ENCODE measurements at places on chromosomes 7 and 10.
A peak's percentile ranks its signal among the peaks of the same experiment; 100 is the strongest.

DNA sequence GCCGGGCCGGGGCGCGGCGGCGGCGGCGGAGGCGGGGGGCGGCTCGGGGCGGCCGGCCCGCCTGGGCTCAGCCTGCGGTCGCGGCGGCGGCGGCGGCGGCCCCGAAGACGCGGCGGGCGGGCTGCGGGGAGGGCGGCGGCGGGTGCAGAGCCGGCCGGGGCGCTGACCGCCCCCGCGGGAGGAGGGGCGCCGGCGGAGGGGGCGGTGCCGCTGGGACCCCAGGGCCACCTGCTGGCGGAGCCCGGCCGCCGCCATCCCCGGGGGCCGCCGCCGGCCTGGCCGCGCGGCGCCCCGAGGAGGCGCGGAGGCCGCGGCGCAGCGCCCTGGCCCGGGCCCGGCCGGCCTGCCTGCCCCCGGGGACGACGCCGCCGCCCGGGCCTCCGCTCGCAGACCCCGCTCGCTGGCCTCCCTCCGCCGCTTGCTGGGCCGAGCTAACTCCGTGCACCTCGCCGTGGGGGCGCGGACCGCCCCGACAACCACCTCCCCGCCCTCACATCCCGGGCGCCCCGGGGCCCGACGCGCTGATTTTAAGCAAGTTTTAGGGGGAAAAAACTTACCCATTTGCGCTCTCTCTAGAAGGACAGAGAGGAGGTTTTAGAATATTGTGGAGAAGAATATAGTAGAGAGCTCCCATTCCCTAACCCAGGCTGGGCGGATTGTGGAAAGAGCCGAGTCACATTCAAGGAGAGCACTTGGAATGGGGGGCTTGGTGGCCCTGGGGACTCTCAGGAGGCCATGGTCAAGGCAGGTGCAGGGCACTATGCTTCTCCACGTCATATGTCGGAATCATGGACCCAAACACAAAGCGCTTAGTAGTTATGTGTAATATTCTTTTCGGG lies at the start of gene BEND7:
Gene BEND7 (minus strand): TSS at position 140 of the 839 bp plus-strand sequence. CDS start 481 bp downstream, outside the sequence.
- no peak for DNase-seq

DNA sequence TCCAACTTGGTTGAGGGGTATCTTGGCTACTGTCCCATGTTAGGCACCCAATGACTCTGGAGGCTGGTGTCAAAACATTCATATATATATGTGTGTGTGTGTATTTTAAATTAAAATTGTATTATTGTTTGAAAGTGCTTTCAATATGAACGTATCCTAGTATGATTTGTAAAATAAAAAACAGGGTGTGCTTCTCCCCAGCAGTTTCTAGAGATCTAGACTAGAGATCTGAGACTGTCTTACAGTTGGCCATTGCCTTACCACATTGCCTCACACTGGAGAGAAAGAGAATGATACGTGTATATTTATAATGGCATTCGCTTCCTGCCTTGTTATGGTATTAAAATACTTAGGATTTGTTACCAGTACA lies 1.2 kb downstream of the BAG3 start:
- DNase-seq, result peak; percentile 79

DNA sequence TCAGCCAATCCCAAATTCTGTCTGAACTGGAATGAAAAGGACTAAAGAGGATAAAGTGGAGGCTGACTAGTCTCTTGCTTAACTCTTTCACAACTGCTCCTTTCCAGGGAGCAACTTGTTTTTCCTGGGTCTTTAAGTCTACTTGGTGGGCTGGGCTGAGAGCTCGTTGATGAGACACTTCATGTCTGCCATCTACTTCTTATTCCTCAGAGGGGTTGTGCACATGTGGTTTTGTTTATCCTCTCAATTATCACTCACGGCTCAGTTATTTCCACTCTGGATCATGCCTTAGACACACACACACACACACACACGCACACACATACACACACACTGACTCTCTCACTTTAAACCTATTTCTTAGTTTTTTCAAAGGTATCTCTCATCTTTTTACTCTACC lies 298.6 kb upstream of the MTPN start:
- DNase-seq, result no peak

- peak; percentile 60 for DNase-seq
These were observed 88.5 kb upstream of the ATP6V0A4 start for GRCh38 chr7:138886501-138886917.

Measured in bronchial epithelial cell (primary cell).